HS-5 (cell line): ENCODE measurements at places on chromosomes 12 and 14.
A peak's percentile ranks its signal among the peaks of the same experiment; 100 is the strongest.

DNA sequence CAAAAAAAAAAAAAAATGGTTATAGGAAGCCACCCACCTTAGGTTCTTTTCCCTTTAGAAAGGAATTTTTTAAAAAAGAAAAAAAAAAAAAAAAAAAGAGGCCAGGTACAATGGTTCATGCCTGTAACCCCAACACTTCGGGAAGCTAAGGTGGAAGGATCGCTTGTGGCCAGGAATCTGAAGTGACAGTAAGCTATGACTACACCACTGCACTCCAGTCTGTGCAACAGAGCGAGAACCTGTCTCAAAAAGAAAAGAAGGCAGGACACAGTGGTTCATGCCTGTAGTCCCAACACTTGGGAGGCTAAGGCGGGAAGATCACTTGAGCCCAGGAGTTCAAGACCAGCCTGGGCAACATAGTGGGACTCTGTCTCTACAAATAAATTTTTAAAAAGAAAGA is 36.0 kb downstream of the SPTLC2 start:
- DNase-seq = no peak

- DNase-seq = no peak
Observed at GRCh38 chr14:84209031-84209430, 1320.9 kb upstream of the FLRT2 start.

- no peak for DNase-seq
Observed at GRCh38 chr14:88998027-88998426, 173.6 kb downstream of the TTC8 start.

GRCh38 chr14:99430491-99430890 is 50.2 kb downstream of the SETD3 start:
- no peak for DNase-seq

DNA sequence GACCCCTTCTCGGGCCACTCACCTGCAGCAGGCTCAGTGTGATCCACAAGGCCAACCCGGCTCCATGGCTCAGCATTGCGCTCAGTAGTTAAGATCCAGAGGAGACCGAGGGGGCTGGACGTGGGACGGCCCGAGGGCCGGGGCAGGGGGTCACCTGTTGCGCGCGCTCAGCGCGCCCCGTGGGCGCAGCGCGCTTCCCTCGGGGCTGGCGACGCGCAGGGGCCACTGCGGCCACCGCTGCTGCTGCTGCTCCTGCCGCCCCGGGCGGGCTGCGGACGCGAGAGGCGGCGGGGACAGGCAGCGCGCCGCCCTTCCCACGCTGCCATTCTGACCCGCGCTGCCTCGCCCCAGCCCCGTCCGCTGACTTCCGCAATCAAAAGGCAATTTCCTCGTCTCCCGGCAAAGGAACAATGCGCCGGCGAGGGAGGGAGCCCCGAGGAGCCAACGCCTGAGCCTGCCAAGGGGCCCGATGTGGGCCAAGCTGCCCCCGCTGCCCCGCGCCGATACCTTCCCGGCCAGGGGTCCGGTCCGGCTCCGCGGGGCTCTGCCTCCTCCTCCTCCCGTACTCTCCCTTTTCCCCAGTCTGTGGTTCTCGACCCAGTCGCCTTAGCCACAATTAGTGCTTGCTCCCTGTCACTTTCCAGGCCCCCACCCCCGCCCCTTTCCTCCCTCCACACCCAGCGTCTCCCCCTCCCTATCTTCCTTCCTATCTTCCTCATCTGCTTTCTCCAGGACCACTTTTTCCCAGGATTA is 27.3 kb downstream of the PTPRB start:
- no peak for DNase-seq

DNA sequence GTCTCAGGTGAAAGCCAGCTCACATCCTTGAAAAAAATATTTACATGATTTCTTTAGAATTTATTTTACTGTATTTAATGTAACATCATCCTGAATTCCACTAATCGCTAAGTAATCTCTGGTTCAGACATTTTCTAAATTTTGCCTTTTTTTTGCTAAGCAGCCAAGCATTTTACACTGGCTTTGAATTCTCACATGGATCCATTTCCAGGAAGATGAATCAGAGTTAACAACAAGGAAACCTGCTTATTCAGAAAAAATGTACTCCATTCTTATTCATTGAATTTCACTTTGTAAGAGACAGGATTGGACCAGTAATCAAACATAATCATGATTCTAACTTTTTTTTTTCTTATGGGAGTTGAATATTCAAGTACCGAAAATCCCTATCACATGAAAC is 1785.1 kb upstream of the FLRT2 start:
- DNase-seq = peak; percentile 31

DNA sequence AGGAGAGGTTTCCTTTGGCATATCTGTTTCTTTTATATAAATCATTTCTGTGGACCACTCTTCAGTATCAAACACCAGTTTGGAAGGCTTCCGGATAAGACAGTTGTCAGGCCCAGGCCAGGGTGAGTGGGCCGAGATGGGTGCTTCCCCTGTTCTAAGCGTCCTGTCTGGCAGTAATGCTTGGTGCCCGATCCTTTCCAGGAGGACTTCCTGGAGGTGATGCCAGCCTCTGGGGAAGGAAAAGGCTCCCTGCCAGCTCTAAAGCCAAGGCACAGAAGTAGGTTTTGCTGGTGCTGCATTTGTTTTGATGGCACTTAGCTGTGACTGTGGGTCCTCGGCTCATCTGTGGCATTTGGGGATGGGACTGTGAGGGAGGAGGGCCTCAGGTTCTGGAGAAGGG is 124.4 kb upstream of the RTL1 start:
- DNase-seq = no peak

- DNase-seq = peak; percentile 46
Observed at GRCh38 chr14:86799244-86799647, 1193.7 kb downstream of the GALC start.

- DNase-seq = no peak
Observed at GRCh38 chr14:104158827-104159798, 20.7 kb downstream of the KIF26A start.

DNA sequence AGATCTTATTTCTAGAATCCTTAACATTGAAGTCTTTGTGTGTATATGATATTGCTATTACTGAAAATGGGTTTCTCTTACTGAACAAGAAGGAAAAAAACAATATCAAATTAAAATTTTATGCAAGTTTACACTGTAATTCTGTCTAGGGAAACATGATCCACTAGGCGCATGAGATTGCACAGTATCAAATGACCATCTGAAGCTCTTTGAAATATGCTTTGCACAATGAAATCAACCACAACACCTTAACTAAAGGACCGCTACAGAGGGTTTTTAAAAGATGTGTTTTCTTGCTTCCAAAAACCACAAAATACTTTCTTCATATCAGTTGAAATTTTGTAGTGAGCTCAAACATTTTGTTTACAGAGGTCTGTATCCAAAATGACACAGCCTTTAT is 15.1 kb upstream of the KERA start:
- no peak for DNase-seq

DNA sequence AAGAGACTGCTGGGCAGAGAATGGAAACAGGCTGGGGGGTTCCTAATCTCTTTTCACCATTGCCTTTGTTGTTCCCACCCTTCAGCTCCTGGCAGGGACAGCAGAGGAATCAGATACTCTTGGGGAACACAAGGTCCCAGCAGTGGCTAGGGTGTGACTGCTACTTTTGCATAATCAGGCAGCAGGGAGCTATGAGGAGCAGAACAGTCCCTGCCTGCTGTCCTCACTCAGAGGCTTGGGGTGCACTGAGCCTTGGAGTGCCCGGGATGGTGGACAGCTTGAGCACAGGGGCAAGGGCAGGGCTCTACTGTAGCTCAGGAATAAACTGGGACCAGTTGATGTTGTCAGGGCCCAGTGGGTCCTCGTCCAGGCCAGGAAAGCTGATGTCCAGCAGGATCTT is 1.5 kb upstream of the TEX52 start:
- no peak for DNase-seq

DNA sequence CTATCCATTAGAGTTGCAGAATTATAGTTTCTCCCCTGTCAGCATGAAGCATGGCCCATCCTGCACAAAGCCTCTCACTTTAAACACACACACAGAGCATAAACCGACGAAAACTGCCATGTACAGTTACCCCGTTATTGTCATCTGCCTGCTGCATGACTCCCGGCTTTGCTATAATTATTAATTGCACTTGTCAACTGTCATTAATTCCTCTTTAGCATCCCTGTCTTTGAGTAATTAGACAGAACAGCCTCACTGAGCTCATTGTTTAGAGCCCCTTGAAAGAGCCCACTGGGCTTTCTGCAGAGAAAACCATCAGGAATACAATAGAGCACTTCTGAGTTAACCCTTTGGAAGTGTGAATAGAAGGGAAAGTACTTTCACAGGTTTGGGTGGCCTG is 307.2 kb upstream of the SOX5 start:
- no peak for DNase-seq

DNA sequence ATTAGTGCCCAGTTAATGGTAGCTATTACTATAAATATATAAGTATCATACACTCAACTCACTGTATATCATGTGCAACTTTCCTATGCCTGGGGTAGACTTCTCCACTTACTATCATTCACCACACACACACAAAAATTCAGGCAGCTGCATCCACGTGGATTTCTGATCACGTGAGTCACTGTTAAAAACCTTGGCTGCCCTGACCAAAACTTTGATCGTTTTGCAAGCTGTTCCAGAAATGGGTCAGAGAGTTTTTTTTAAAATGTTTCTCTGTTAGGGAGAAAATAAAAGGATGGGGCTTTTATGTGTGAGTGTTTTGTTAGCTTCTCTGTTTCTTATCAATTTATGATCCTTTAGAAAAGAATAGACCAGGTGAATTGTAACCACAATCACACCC is 198.2 kb upstream of the CNOT2 start:
- DNase-seq = no peak

DNA sequence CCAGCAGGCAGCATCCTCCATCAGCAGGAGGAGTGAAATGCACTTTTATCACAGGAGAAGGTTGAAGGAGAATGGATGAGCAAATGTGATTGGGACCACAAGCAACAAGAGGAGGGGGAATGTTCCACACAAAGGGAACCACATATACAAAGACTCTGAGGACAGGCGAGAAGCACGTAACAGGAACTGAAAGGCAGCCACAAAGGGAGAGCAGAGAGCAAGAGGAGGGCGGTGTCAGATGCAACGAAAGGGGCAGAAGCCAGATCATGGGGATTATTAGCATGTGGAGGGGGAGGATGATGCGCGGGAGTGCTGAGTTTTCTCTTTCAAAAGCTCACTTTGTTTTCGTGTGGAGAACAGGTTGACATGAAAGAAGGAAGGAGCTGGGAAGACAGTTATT is 241.1 kb downstream of the SPTSSA start:
- no peak for DNase-seq

GRCh38 chr12:63919756-63920155 is 75.3 kb downstream of the SRGAP1 start:
- DNase-seq = no peak
